ENCODE measurements at places on chromosomes 7 and 10.

DNA sequence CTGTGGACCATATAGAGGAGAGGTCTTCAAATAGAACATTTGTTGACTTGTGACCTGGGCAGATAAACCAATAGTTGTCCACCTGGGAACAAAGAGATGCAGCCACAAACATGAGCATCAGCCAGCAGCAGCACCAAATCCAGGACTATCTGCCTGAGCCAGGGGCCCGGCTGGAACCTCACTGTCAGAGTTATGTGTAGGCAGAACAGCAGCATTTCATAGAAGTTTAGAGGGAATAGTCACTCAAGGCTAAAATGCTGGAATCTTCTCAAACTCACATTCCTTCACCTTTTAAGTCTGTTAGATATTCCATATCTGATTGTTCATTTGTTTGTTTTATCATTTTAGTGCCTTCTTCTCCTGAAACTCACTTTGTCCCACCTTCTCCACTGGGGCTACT lies 72.2 kb upstream of the IL6 start:
- DNase-seq, result no peak

- DNase-seq, result no peak
These were observed 22.8 kb downstream of the CYP17A1 start for GRCh38 chr10:102814453-102814871.

GRCh38 chr10:13867822-13868221 lies 281.1 kb downstream of the PRPF18 start:
- no peak for DNase-seq

GRCh38 chr7:103348452-103348851 lies 1.0 kb downstream of the PSMC2 start:
- DNase-seq, result no peak

DNA sequence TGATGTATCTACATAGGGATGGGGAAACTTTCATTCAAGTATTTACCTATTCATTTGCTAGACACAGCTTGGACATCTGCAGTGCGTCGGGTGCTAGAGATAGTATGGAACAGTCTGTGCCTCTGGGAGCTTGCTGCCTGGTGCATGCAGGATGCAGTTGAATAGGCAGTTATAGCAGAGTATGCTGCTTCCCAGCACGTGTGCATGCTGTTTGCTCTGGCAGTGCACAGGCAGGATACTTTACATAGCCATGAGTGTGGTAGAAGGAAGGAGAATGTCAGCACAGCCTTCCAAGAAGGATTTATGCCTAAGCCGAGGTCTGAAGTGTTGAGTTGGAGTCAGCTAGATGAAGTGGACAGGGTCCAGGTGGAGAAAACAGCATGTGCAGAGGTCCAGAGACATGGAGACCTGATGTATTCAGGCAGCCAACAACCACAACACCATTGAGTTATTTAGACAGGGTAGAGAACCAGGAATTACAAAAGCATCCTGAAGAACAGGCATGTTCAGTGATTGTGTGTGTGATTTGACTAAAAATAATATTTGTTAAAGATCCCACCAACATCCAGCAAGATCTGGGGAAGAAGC lies 8.1 kb downstream of the MAP3K8 start:
- no peak for DNase-seq

DNA sequence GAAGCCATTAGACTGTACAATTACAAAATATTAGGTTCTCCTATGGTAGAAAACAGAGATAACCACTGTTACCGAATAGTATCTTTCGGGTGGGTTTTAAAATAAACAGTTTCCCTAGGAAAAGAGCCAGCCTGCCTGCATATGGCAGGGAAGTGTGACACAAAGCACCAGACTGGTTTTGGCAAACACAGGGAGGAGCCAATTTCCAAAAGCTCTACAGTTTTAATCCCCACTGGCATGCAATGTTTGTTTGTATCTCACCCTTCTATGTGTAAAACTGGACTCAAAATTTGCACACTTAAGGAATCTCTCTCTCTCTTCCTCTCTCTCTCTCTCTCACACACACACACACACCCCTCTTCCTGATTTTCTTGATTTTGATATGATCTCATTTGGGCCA lies 261.7 kb downstream of the ETV1 start:
- DNase-seq, result no peak

- no peak for DNase-seq
These were observed 217.0 kb upstream of the PODXL start for GRCh38 chr7:131773413-131773812.

- DNase-seq, result peak; percentile 49
These were observed 5.1 kb downstream of the LDB1 start for GRCh38 chr10:102114861-102115618.

DNA sequence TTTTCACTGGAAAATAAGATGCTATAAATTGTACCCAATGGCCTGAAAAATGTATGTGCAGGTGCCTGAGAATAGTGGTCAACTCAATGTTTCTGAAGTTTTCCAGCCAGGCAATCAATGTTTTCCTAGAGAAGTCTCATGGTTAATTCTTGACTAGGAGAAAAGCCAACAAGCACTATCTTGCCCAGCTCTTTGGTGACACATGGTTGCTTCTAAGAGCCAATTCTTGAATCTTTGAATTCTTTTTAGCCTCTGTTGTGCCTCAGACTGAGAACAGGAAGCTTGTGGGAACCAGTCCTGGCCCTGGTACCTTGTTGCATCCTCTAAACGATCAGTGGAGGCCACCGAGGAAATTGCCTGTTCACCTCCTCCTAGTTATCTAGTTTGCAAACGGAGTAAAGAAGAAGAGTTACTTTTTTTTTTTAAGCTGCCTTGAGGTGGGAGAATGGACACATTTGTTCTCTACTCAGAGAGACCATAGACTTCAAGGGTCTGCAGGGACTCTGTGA lies 144.0 kb upstream of the MKLN1 start:
- DNase-seq, result no peak

DNA sequence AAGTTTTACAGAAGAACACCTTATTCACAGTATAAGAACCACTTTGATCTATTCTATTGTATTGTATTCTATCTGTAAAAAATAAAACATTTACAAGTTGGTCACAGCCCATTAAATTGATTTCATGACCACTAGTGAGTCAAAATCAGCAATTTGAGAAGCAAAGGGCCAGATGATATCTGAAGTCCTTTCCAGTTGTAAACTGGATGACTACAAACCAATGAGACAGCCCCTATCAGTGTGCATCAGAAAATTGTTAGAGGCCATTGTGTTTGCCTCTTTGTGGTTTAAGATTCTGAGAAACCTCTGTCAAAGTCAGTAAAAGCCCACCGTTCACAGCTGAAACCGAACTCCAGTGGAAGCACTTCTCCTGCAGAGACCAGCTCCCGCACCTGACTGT lies 54.8 kb downstream of the TBXAS1 start:
- DNase-seq, result no peak

- no peak for DNase-seq
These were observed 70.2 kb downstream of the ANKRD26 start for GRCh38 chr10:27030060-27030459.

- DNase-seq, result no peak
These were observed 29.5 kb downstream of the GRIFIN start for GRCh38 chr7:2446676-2447075.

GRCh38 chr10:119737823-119738222 lies 12.0 kb downstream of the INPP5F start:
- DNase-seq, result no peak

Data from NCI-H187 treated with DMSO at 0.1 percent for 48 hours (cell line).